ENCODE measurements at places on chromosomes 3 and 15. TPM values are rescaled to one million over a fixed set of nuclear protein-coding genes. Genes with fewer than 3 reads are reported as not detected.

Gene MAGEL2
- total RNA-seq, result not detected

Gene C3orf20
- not detected for total RNA-seq

Gene EPHA3
- total RNA-seq, result not detected

Gene FAM3D
- total RNA-seq, result not detected

Gene TMEM207
- not detected for total RNA-seq

Gene GATM
- 0.54 TPM for total RNA-seq

GRCh38 chr3:43489930-43490329 lies 131.9 kb downstream of the ANO10 start:
- no peak for DNase-seq

GRCh38 chr15:25783607-25784540 lies 79.3 kb downstream of the ATP10A start:
- DNase-seq, result no peak

GRCh38 chr3:13498354-13499060 lies 18.4 kb downstream of the HDAC11 start:
- no peak for DNase-seq

GRCh38 chr3:30855400-30856292 lies 38.8 kb downstream of the GADL1 start:
- DNase-seq, result peak; percentile 23

- no peak for DNase-seq
These were observed 88.7 kb upstream of the ADPGK start for GRCh38 chr15:72872066-72872845.

- peak; percentile 88 for DNase-seq
These were observed 227.4 kb upstream of the DCBLD2 start for GRCh38 chr3:99128725-99129505.

DNA sequence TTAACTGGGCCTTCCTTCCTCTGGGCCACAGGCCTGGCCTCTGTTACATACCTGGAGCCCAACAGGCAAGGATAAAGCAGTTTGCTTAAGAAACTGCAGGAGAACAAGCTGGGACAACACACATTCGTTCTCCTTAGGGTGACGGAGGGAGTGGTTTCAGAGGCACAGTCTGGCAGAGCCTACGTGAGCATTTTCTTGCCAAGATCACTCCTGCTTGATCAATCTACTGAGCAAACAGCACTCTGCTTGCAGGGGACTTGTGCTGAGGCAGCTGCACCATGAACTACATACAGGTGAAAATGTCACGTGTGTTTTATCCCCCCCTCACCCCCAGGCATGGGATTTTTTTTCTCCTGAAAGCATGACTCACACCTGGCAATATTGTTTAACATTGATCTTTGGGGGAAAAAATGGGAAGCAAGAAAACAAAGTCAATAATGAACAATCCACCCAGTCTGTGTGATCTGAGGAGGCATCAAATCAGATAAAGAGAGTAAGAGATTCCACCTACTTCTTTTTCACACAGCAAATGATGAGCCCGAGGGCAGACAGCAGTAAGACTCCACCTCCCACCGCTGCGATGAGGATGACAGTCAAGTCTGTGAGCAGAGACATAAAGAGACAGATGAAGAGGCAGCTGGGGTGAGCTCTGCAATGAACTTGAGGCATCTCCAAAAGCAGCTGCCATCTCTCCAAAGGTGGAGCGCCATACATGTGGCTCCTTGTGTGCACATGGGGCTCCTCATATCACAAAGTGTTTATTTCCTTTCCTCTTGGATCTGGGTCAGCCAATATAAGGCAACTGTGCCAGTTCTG lies 57.4 kb downstream of the CDCP1 start:
- peak; percentile 31 for DNase-seq

GRCh38 chr15:25777037-25777436 lies 86.1 kb downstream of the ATP10A start:
- DNase-seq, result no peak

GRCh38 chr3:32292085-32292796 lies 53.8 kb downstream of the CMTM8 start:
- no peak for DNase-seq

- peak; percentile 56 for DNase-seq
These were observed 31.0 kb downstream of the GRIP2 start for GRCh38 chr3:14508966-14509795.

DNA sequence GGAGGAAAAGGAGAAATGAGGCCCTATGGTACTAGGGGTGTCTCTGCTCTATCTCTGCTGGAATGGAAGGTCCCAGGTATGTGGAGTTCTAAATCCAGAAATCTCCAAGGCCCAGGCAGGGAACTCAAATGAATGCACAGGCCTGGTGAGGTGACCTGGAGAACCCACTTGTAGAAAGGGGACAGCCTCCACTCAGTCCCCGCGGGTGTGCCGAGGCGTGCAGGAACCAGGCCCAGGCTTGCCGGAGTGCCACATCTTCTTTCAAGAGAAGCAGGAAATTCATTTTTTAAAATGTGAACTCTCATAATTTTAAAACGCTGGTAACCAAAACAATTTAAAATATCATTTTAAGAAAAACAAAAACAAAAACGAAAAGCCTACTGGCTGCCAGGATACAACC lies 32.2 kb upstream of the ADCY5 start:
- no peak for DNase-seq

DNA sequence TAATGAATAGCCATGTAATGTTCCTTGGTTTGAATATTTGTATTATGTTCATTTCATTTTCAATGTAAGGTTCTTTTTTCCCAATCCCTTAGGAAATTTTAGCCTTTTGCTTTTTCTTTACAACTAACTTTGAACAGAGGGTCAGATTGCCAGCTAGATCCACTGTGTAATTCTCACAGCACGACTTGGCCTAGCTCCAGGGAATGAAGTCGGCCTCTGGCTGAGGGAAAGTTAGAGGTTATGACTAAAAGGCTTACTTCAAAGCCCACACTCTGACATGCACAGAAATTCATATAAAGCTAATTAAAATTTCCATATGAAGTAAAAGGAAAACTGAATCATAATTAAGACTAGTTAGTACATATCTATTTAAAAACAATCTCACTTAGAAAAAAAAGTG lies 38.7 kb downstream of the ROBO1 start:
- peak; percentile 57 for DNase-seq

- no peak for DNase-seq
These were observed 169.3 kb upstream of the BHLHE40 start for GRCh38 chr3:4809922-4810321.

DNA sequence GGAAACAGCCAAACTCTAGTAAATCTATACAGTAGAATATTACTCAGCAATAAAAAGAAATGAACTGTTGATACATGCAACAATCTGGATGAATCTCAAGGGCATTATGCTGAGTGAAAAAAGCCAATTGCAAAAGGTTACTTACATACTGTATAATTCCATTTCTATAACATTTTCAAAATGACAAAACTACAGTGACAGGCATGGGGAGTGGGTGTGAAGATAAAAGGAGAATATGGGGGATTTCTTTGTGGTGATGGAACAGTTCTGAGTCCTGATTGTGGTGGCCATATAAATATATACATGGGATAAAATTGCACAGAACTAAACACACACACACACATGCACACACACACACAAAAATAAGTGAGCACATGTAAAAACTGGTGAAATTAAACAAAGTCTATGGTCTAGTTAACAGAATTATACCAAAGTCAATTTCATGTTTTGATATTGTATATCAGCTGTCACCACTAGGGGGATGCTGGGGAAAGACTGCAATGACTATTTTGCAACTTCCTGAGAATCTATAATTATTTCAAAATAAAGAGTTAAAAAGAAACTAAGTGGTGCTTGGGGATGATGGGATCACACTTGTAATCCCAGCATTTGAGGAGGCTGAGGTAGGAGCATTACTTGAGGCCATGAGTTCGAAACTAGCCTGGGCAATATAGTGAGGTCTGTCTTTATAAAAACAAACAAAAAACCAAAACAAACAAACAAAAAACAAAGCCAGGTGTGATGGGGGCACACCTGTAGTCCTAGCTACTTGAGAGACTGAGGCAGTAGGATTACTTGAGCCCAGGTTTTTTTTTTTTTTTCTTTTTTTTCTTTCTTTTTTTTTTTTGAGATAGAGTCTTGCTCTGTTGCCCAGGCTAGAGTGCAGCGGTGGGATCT lies 66.0 kb downstream of the SPTSSB start:
- peak; percentile 42 for DNase-seq

Measured in MCF 10A (cell line).